ENCODE measurements at places on chromosomes 16 and 17.

DNA sequence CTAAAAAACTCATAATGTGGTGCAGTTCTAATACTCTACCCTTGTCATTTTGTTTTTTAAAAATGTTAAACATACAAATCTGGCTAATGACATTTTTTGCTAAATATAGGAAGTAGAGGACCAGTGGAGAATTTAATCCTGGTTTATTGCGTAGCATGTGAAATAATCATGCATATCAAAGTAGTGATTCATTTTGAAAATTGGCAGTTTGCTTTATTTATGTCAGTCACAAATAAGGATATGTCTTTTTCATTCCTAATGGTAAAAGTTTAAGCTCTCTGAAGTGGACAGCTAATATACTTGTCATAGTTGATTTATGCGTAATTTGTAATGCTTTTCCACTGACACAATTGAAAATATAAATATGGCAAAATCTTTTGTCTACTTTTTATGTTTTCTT lies 224.2 kb downstream of the BCAS3 start:
- DNase-seq = no peak

GRCh38 chr17:13074026-13074425 lies 56.2 kb upstream of the ELAC2 start:
- no peak for DNase-seq

DNA sequence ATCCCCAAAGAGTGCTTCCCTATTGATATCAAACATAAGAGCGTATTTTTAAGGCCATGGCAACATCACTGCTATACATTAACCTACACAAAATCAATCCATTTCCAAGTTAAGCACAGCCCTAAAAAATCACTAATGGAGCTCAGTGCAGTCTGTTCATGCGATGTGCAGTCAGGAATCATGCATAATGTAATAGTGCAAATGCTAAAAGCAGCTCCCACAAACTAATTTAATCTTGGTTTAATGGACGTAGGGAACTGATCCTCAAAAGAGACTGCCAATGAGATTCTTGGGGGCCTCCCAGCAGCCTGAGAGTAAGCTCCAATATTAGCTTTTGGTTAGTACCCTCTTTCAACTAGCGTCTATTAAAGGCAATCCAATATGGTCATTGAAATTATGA lies 245.9 kb downstream of the TOX3 start:
- no peak for DNase-seq

DNA sequence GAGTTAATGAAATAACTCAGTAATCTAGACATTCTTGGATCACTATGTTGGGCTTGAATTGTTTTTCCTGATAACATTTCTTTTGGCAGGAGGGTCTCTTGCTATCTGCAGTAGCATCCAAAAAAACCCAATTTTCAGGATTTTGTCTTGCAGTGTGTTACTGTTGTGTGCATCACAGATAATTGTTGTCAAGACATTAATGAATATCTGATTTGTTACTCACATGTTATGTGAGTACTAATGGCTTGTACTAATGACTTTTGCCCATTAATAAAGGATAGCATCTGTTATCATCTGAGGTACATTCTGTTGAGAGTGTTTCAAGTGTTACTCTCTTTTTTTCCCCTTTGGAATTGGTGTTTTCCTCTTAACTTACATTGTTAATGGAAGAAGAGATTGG lies 10.0 kb downstream of the PRKAR1A start:
- DNase-seq = no peak

DNA sequence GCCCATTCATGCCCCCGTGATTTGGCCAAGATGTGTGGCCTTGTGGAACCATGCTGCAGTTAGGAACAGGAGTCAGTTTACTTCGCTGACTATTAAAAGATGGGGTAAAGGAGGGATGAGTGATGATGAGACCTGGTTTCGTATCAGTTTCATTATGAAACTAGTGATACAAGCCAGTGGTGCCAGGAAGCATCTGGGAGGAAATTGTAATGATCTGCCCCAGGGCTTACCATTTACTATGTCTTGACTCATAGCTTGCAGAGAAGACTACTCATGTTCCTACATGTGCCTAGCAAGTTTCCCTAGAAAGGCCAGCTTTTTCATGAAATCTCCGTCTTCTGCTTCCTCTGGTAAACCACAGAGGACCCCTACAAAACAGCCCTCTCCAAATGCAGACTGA lies 23.2 kb downstream of the CDH3 start:
- DNase-seq = no peak

- peak; percentile 22 for DNase-seq
Observed at GRCh38 chr17:36148559-36149295, 27.7 kb downstream of the TBC1D3B start.

DNA sequence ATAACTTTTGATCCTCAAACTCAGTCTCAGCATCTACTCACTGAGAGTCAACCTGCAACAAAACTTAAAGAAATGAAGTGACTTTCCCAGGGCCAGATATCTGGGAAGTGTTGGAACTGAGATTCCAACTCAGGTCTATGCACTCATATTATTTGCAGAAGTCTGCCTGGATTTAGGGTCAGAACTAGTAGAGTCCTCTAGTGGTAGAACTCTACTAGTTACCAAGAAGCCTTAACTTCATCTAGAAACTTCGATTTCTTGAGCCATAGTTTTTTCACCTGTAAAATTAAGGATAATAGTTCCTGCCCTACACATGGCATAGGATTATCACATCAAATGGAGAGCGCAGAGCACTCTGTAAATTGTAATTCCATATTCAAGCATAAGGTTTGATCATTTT lies 23.4 kb upstream of the KRT24 start:
- DNase-seq = no peak

DNA sequence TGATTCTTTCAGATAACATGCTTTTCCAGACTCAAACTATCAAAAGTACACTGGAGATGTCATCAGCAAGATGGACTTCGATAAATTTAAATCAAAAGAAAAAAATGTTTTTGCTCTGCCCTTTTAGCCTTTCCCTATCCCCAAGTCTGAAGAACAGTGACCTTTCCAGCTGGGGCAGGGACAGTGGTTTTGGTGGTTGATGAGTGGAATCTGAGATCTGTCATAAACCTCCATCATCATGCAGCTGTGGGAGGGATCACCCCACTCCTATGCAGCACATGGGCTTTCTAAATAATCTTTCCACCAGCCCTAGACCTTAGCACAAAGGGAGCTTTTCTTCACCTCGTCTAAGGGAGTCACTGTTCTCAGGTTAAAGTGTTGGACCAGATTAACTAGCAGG lies 869.5 kb upstream of the SOX9 start:
- no peak for DNase-seq

- no peak for DNase-seq
Observed at GRCh38 chr17:1769822-1770477, 8.1 kb downstream of the SERPINF1 start.

DNA sequence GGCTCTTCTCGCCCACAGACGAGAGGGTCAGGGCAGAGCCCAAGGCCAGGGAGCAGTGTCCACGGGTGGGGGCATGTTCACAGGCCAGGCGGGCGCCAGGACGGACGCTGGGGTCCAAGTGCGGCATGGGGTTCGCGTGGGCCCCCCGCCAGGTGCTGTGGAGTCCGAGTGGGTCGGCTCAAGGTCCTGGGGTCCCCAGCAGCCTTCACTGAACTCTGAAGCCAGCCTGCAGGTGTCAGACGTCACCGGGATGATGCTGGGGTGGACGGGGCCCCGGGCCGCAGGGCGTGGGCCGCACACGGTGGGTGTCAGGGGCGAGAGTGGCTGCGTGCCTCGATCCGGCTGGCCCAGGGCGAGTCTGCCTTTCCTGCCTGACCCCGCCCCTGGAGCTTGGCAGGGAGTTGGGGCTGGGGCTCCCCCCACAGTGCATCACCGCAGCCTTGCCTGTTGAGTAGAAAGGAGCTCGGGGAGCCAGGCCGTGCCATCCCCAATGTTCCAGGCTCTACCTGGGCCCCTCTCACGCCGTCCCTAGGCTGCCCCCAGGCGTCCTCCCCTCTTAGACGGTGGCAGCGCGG lies 19.0 kb downstream of the CACNA1H start:
- no peak for DNase-seq

GRCh38 chr16:10831894-10832886 lies 13.6 kb upstream of the TVP23A start:
- no peak for DNase-seq

- no peak for DNase-seq
Observed at GRCh38 chr17:32152130-32152529, 9.8 kb downstream of the RHOT1 start.

DNA sequence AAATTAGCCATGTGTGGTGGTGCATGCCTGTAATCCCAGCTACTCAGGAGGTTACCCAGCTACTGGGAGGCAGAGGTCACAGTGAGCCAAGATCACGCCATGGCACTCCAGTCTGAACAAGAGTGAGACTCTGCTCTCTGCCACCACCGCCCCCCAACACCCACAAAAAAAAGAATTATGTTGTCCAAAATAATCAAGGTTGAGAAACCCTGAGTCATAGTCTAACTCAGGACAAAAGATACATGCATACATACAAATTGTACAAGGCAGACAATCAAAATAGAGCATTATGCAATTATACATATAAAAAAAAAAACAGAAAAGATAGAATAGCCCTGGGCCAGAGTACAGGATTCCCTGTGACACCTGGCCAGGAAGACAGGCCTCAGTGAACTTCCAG lies 6.6 kb upstream of the KPNB1 start:
- no peak for DNase-seq

GRCh38 chr16:50121721-50122445 lies 31.2 kb upstream of the TENT4B start:
- DNase-seq = no peak

DNA sequence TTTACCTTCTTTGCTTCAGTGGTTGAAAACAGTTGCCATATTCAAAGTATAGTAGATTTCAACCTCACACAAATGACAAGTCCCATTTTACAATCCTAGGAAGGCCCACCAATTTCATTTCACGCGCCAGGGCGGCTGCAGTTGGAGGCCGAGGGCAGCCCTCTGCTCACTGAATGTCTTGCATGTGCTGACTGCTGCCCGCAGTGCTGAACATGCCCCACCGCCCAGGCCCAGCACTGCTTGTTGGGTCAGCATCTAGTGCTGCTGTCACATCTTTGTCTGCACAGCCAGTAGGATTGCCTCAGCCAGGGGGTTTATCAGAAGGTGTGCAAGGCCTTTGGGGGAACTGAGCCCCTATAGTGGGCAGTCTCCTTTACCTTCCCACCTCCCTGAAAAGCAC lies 11.5 kb downstream of the SMCR8 start:
- no peak for DNase-seq

GRCh38 chr16:3838600-3839401 lies 41.7 kb downstream of the CREBBP start:
- no peak for DNase-seq

- no peak for DNase-seq
Observed at GRCh38 chr16:84985079-84986065, 26.0 kb downstream of the ZDHHC7 start.

DNA sequence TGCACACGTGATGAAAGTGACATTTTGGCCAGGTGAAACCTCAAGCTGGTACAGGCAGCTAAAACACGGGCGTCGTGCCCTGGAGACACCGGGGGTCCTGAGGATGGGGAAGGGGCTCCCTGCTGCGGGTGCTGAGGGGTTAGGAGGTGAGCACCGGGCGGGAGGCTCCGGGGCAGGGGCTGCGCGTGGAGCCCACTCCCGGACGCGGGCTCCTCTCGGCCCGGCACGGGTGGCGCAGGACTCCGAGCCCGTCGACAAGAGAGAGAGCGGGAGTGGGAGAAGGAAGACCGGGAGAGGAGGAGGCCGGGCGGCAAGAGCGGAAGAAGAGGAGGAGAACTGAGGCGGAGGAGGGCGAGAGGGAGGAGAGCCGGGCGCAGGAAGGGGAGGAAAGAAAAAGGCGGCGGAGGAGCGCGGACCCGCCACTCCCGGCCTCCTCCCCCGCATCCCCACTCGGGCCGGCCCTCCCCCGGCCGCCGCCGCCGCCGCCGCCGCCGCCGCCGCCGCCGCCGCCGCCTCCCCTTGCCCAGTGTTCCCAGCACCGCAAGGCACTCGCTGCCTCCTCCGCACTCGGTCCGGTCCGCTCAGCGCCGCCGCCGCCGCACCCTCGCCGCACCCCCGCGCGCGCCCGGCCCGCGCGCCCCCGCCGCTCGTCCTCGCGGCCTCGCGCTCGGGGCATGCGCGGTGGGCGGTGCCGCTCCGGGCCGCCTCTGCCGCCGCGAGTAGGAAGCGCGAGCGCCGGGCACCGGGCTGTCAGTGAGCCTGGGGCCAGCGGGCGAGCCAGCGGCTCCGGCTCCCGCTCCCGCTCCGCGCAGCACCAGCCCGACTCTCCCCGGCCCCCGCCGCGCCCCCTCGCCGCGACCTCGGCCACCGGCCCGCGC lies at the start of gene PRKCA:
Gene PRKCA (plus strand): TSS at position 750 of the 878 bp plus-strand sequence.
- peak; percentile 82 for DNase-seq

GRCh38 chr17:67574658-67575293 lies 143.0 kb upstream of the NOL11 start:
- no peak for DNase-seq

DNA sequence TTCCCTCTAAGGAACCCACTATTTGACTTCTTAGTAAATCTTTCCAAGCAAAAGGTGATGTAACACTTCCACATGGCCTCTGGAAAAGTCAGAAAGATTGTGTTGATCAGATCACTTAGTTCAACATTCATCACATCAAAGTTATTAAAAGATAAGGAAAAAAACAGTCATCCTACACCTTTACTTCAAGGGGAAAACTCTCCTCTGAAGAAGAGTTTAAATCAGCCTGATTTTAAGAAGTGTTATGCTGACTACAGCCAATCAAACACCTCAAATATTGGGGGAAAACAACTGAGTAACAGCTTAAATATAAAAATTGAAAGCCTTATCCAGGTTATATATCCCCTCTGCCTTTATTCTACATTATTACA lies 19.6 kb upstream of the COPRS start:
- DNase-seq = no peak

DNA sequence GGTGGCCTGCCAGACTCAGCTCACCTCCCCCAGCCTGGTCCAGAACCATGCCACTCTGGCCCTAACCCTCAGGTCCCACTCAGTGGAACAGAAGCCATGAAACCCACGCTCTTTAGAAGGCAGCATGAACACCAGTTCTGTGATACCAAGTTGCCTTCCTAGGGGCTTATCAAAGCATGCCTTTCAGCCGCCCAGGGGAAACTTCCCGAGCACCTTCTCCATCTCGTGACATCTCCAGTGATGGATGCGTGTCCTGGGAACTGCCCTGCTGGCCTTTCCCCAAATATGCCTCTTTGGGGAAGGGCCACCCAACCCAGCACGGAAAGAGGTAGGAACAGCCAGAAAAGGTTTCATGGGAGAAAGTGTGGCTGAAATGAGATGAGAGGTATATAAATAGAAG lies 8.3 kb downstream of the CCDC42 start:
- DNase-seq = no peak

DNA sequence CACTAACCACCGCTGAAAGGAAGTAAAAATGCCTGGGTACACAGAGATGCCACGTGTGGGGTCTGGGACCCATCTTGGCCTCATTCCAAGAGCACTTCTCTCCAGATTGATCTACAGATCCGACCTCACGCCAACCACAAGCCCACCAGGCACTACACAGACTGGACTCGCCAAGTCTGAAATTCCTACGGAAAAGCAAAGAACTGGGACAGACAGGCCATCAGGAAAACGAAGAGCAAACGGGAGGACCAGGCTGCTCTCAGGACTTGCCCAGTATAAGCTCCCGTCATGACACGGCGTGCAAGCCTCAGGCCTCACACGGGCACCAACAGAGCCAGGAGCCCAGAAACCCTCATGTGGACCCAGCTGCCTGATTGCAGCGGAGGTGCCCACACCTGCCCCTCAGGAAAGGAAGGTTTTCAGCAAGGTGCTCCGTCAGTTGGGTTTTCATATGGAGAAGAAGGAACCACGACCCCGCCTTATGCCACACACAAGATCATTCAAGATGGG lies 20.1 kb upstream of the C16orf95 start:
- DNase-seq = no peak

All from globus pallidus (tissue), 1 donor.